ENCODE measurements at places on chromosomes 12 and 14.
A peak's percentile ranks its signal among the peaks of the same experiment; 100 is the strongest.

DNA sequence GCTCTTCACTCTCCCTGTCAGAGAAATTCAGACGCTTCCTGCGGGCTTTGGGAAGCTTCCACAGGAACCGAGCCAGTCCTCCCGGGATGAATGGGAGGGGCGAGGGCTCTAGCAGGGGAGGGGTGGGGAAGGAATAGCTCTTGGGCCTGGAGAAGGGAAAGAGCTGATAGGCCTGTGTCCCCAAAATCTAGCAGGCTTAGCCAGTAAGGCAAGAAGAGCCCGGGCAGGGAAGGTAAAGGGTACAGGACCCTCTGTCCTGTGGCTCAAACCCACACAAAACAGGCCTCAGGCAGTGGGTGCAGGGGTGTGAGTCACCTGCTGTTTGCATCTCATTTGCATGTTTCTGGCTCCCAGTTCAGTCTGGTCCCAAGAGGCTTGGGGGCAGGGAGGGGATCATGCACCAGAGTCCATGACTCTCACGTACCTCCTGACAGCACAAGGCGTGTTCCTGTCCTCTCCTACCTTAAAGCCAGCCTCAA, 8.7 kb upstream of the SMUG1 start:
- no peak for DNase-seq

GRCh38 chr12:58068706-58069105, 127.3 kb downstream of the ATP23 start:
- no peak for DNase-seq

DNA sequence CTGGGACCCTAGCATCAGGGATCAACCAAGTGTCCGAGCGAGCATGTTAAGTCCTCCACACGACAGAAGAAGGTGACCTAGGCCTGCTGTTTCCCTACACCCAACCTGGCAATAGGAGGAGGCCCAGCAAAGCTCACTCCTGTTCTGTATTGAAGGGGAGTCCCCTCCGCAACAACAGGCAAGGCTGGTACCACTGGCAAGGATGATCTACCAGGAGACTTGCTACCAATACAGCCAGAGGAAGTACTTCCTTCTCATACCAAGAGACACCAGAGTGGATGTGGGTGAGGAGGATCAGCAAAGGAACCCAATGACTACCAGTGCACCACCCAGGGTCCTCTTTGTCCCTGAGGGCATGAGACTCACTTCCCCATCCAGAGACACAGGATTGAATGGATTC, 4.9 kb downstream of the KLRC1 start:
- no peak for DNase-seq

GRCh38 chr12:102879-103168, 36.3 kb downstream of the IQSEC3 start:
- DNase-seq = no peak

GRCh38 chr14:99685151-99685591, 1.1 kb downstream of the CYP46A1 start:
- no peak for DNase-seq

DNA sequence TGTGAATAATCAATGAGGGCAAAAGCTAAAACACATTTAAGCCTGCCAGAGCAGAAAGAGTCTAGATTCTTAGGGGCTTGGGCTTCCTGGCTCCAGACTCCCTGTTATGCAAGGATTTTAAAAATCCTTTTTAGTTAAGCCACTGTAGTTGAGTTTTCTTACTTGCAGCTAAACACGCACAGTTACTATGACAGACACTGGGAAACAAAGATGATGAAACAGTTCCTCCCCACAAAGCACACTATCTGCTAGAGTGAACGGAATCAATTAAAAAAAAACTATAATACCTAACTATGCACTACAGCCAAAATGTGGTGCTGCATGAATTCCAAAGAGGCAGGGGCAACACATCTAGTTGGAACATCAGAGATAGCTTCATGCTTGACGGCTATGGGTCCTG, 28.2 kb downstream of the RPS6KA5 start:
- no peak for DNase-seq

DNA sequence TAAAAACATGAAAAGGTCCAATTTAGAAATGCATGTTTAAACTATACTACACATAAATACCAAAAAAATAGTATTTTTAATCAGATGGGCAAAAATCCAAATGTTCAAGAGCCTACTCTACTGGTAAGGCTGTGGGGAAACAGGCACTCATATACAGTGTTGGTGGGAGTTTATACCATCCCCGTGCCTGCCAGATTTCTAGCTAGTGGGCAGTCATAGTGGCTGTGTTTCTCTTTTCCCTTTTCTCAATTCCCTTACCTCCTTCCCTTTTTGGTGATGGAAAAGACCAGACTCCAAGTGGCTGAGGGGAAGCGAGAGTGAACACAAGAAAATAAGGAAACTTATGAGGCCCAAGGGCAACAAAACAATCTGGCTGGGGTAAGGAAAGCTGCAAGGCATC, 14.7 kb downstream of the ZNF641 start:
- DNase-seq = no peak

DNA sequence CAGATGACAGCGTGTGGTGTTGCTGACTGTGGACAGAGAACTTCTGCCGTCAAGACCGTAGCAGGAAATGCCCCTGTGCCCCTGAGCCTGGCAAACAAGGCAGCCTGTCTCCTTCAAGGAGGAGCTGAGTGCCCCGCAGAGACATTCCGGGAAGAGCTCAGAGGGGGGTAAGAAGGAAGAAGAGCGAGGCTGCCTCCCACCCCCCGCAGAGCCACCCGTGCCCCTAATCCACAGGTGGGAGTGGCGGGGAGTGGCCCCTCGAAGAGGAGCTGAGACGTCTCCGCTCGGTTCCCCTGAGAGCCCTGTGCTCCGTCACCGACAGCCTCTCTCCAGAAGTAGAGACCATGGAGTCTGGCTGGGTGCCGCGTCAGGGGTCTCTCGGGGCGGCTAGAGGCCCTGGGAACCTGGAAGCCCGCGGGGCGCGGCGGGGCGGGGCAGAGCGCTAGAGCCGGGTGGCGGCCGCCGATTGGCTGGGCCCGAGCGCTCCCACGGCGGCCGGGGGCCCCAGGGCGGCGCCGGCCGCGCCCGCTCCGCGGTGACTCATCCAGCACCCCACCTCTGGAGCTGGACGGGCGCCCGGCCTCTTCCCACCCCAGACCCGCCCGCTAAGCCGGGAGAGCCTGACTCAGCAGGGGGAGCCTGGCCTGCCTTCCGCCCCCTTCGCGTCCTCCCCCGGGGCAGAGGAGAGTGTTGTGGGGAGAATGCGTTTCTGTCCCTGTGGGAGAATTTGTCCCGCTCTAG, 25.2 kb upstream of the KRT78 start:
- DNase-seq = peak; percentile 14

DNA sequence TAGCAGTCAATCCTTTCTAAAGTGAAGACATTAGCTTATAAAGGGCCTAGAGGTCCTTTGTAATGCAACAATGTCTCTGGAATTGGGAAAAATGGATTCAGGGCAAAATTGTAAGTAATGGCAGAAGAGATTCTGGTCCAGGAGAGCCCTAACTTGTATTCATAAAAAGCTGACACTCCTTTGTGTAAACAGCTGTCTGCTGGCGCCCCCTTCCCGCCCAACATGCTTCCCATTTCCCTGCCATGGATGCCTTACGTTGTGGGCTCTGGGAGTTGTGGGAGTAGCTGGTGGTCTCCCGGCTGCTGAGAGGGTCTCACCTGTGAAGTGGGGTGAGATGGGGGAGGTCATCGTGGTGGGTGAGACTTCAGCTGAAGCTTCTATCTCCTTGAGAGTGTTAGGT, 2.3 kb downstream of the ACRBP start:
- no peak for DNase-seq

DNA sequence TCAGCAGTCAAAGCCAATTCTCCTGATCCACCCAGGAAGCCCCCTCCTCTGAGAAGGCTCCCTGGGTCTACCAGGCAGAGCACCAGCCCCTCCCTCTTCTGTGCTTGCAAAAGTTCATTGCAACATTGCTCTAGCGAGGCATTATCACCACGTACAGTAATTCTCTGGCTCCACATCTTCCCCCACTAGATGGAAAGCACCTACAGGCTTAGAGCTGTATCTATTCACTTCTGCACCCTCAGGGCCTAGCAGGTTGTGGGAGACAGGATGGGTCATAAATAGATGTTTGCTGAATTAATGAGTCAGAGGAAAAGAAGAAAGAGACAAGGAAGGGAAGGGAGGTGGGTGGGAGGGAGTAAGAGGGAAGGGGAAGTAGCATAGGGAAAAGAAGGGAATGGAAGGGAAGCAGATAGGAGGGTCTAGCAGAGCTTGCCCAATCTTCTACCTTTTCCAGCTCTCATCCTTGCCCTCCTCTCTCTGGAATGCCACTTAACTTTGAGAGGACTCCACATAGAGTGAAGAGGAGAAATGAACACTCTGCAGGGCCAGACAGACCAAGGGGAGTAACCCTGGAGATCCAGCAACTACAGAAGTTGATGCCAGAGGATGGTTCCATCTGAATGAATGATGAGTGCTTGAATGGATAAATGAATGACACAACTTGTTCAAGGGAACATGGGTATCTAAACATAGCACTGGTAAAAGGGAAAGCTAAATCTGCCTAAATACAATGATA, 42.0 kb upstream of the NT5DC3 start:
- DNase-seq = no peak

DNA sequence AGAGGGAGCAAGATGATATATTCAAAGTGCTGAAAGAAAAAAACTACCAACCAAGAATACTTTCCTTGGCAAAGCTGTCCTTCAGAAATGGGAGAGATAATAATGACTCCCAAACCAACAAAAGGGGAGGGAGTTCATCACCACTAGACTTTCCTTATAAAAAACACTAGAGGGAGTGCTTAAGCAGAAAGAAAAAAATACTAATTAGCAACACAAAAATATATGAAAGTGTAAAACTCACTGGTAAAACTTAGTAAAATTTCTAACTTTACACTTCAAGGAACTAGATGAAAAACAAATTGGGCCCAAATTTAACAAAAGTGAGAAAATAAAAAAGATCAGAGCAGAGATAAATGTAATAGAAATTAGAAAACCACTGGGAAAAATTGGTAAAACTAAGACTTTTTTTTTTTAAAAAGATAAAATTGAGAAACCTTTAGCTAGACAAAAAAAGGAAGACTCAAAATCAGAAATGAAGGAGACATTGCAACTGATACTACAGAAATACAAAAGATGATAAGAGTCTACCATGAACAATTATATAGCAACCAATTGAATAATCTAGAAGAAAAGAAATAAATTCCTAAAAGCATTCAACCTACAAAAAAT, 60.4 kb upstream of the FAR2 start:
- no peak for DNase-seq

GRCh38 chr14:73241481-73242165, 4.3 kb downstream of the PAPLN start:
- DNase-seq = no peak

GRCh38 chr12:127760996-127761395, 506.0 kb upstream of the TMEM132C start:
- no peak for DNase-seq

DNA sequence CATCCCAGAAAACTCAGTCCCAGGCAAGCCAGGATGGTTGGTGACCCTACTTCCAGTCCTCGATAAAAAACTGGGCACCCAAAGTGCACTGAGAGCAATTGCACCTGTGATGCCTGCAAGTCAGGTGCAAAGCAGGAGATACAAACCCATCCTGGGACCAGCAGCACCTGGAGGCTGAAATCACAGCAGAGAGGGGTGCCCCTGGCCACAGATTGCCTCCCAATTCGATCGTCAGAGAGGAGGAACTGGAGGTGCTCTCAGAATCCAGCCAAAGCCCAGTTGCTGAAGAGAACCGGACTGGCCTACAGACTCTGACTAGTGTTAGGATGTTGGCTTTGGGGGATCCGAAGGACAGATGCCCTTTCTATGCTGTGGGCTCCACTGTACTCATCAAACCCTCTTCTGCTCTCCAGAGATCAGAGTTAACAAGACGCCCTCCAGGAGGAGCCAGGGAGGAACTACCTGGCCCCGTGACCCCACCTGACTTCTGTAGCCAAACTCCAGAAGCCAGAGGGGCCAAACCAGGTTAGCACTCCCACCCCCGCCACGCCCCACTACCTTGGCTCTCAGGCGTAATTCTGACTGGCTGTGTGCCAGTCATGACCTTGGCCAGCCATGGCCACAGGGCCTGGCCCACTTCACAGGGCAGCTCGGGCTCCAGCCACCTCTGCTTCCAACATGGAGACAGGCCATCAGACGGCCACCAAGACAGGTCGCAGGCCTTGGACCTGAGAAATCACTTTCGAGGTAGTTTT, 284.5 kb upstream of the RTL1 start:
- DNase-seq = no peak

DNA sequence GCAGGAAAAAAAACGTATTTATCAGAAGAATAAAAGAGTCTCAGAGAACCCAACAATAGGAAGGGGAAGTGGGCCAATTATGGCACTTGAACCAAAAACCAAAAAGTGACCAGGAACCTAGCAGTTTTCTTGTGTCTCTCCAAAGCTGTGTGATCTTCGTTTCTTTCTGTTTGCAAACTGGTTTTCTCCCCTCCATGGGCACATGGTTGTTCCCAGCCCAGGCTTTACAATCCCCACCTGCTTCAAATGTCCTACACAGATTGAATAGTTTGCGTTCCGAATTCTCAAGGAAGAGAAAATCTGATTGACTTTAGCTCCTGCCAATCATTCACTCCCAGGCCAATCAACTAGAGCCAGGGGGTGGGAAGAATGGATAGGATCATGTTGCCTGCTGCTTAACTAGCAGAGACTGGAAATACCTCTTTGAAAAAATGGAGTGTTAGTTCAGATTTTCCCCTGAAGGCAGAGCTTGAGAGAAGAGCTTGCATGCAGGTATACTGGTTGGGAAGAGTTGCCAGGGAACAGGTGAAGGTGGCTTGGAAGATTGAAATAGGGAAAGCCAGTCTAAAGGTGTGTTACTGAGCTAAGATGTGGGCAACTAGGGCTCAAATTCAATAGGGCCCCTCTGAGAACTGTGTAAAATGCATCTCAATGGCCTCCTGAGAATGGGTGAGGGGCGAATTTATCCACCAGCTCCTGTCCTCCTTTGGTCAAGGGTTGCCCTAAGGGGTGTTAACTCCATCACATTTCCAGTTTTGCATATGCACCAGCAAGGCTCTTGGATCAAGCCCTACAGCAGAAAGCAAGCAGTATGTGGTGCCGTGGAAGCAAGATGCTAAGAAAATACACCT, 106.4 kb upstream of the SRRM4 start:
- no peak for DNase-seq

GRCh38 chr12:130714591-130715149, 1.4 kb downstream of the RIMBP2 start:
- DNase-seq = no peak

GRCh38 chr12:54301428-54302048, 723 bp upstream of the NFE2 start:
- no peak for DNase-seq

- no peak for DNase-seq
Observed at GRCh38 chr12:16608946-16609539, 3.1 kb upstream of the LMO3 start.

- no peak for DNase-seq
Observed at GRCh38 chr12:89333564-89334252, 18.6 kb downstream of the DUSP6 start.

DNA sequence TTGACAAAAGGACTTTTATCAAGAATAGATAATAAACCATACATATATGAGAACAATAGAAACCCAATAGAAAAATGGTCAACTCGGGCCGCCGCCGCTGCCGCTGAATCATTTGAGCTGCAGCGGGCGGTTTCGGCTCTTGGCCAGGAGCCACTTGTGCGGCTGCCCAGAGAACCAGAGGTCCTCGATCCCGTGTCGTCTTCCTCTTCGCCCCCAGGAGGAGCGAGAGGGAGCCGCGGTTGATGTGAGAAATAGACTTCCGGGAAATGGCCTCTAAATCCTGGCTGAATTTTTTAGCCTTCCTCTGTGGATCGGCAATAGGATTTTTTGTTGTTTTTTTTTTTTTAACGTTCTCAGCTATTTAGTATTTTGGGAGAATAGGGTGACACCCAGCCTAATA, 44.8 kb downstream of the CPSF6 start:
- no peak for DNase-seq

- DNase-seq = no peak
Observed at GRCh38 chr12:128852885-128853599, at the start of gene GLT1D1. TSS of gene GLT1D1 (plus strand) at chr12:128853478. CDS start at chr12:128853582, 104 bp downstream.

Measured in stimulated activated CD4-positive, alpha-beta T cell treated with anti-CD3 and anti-CD28 coated beads, Interleukin-1b, Interleukin-23, amount 100 ng/mL, for 1 hour (primary cell).